ENCODE measurements at places on chromosomes 12 and 14.

DNA sequence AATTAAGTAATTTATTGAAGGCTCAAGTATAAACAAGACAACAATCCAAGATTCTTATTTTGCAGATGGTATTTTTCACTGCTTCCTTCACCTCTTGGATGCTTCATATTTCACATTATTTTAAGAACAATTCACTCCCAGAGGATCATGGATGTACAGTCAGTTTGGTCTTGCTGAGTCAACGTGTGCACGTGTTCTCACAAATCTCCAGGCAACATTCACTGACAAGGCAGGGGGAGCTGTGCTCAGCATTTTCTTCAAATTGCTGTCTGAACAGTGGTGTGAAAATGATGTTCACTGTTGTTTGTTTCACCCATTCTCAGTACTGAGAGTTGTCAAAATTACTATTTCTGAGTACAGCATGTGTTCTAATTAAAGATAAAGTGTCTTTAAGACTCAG lies 118.3 kb upstream of the SLC38A4 start:
- no peak for DNase-seq

- DNase-seq, result no peak
Measured at GRCh38 chr14:88639221-88639620, 76.4 kb downstream of the ZC3H14 start.

DNA sequence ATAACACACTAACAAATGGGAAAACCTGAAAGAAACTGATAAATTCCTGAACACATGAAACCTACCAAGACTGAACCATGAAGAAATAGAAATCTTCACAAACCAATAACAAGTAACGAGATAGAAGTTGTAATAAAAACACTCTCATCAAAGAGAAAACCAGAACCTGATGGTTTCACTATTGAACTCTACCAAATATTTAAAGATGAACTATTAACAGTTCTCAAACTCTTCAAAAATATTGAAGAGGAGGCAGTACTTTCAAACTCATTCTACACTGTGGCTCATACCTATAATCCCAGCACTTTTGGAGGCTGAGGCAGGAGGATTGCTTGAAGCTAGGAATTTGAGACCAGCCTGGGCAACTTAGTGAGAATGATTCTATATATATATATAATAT lies 48.4 kb upstream of the TMTC2 start:
- DNase-seq, result no peak

- peak; percentile 3 for DNase-seq
Measured at GRCh38 chr12:12891080-12891880, at the start of gene GPRC5A. Gene GPRC5A, plus strand, starts transcription at chr12:12891562. Its CDS starts 16,688 bp downstream, at chr12:12908250.

DNA sequence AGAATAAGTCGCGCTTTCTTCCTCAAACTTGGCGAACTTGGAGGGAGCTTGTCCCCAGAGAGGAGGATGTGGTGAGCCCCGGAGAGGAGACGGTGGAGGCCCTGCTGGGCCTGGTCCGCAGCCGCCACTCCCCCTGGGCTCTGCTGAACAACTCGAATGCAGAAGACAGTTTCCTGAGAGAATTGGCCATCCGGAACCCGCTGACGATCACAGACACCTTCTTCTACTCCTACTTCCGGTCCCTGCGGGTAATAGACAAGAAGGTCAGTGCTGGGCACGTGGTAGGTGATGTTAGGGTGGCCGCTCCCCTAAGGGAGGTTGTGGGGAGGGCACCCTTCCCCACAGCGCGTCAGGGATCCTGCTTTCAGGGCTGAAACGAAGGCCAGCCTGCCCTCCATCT lies 1.6 kb downstream of the LRRC43 start:
- no peak for DNase-seq

DNA sequence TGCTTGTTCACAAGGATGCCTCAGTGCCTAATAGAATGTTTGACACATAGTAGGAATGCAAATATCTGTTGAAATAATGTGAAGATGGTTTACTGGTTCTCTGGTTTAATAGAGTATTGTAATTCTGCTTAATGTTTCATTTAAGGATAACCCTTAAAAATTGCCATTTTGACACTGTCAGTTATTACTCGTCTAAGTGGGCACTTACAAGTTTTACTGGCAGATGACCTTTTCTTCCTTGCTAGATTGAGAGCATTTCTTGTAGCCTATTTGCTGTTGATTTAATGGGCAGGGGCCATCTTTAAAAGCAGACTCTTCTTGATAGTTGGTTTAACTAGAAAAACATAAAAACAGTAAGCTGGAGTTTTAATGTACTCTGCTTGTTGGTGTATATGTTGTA lies 1.9 kb downstream of the TMEM263 start:
- DNase-seq, result no peak

DNA sequence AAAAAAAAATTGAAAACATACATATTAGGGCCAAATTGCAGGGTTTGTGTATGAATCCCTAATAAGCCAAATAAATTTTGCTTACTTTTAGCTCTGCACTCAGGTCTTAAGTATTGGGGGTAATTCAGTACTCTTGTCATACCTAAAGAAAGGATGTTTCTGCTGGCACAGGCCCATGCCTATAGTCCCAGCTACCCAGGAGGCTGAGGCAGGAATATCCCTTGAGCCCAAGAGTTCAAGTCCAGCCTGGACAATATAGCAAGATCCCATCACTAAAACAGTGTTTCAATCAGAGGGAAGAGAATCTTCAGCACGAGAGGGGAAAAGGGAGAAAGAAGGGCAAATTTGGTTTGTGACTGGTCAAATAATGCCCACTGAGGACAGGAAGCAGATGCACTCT lies 3.4 kb upstream of the GPR19 start:
- no peak for DNase-seq

DNA sequence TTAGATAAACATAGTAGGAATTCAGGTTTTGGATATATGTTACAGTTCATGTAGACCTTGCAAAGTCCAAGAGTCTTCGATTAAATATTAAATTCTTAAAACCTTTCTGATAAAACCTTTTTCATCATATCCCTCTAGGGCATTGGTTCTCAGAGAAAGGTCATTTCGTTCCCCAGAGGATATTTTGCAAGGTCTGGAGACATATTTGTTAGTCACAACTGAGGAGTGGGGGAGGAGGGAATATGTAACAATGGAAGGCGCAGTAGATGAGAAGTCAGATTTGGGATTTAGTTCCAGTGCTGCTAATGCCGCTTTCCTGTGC lies 5.3 kb downstream of the TMEM253 start:
- DNase-seq, result no peak

DNA sequence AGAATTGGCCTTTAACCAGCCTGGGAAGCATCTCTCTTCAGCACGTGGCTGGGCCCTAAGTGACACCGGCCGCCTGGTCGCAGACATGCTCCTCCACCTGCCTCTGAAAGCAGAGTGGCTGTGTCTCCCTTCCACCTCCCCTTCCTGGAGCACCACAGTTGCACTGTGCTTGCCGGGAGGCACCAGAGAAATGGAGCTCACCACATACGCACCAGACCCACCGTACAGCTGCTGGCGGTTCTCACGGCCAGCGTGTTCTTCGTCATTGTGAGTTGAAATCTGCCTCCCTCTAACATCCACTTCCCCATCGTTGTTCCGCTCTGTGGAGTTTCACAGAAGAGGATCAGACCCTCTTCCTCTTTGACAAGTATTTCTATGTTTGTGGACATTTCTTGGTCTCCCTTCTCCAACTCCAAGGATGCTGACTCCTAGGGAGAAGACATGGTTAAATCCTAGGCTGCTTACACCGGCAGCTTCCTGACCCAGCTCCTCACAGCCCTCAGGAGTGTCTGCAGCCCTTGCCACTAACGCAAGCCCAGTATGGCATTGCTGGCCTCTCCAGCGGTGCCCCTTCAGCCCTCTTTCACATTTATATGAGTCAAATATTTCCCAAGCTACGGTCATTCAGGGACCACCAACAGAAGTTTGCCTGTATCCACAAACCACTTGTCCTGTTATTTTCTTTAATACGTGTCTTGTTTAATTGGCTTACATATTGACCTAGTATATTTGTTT lies 11.5 kb upstream of the KRT5 start:
- no peak for DNase-seq

- no peak for DNase-seq
Measured at GRCh38 chr14:103820382-103820781, 27.0 kb downstream of the PPP1R13B start.

DNA sequence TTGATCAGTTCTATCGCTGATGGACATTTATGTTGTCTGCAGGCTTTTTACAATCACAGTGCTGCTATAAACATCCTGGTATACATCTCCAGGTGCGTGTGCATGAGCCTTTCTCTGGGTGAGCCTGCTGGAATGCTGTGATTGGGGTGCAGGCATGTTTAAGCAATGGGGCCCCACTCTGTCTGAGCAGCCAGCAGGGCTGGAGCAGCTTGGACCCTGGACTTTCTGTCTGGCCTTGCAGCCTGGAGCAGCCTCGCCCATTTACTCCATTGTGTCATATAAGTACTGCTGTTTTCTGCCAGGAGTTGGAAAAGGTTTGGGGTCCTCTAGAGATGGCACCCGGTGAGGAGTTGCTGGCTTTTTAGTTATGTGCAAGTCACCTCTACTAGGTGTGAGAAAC lies 199.0 kb downstream of the KIF26A start:
- DNase-seq, result no peak

DNA sequence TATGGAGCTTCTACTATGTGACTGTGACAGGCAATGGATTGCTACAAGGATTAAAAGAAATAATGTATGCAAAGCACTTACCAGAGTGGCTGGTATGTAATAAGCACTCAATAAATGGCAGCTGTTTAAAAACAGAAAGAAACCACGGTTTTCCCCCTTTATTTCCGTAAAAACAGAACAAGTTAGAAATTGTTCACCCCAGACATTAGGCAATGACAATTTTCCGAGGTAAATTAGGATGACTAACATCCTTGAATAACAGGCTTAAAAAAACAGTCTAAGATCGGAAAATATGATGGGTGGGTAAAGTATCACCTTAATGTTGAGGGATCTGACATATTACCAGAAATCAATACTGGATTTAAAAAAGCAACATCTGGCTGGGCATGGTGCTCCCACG lies 20.9 kb upstream of the CNIH1 start:
- no peak for DNase-seq

GRCh38 chr14:59313144-59313651 lies 124.7 kb downstream of the DAAM1 start:
- no peak for DNase-seq

GRCh38 chr12:88325816-88326189 lies 183.7 kb downstream of the TMTC3 start:
- DNase-seq, result no peak
